ENCODE measurements at places on chromosomes 2 and 18.

DNA sequence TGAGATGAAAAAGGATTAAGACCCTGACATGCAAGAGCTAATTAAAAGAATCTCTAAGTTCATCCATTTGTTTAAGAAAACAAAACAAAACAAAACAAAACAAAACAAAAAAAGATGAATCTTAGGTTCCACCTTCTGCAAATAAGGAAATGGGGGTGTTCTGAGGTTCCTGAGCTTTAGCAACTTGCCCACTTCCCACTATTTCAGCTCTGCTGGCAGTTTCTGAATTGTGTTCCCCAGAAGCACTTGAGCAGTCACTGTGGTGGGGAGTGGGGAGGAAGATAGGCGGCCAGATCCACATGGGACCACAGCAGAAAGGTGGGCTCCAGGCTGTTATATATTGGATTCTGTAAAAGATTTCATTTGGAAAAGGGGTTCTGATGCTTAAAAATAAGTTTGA lies 20.3 kb downstream of the INO80C start:
- DNase-seq, result no peak

DNA sequence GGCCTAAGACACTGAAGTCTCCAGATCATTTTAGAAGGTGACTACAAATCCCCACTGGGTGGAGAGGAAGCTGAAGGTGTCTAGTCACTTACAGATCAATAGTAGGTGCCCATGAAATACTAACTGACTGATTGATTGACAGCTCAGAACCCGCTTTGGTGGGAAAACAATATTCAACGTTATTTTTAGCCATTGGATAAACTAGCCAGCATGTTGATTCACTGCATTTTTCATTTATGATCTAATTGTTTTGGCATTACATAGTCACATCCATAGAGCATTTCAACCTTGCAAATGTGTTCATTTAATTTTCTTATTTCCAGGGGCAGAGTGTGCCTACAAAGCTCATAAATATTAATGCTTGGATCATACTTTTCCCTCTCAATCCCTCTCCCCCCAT lies 162.3 kb downstream of the MREG start:
- no peak for DNase-seq

- DNase-seq, result no peak
These were observed 105.9 kb upstream of the AQP4 start for GRCh38 chr18:26971409-26971808.

- no peak for DNase-seq
These were observed 396.8 kb upstream of the UBE2E3 start for GRCh38 chr2:180583441-180584140.

DNA sequence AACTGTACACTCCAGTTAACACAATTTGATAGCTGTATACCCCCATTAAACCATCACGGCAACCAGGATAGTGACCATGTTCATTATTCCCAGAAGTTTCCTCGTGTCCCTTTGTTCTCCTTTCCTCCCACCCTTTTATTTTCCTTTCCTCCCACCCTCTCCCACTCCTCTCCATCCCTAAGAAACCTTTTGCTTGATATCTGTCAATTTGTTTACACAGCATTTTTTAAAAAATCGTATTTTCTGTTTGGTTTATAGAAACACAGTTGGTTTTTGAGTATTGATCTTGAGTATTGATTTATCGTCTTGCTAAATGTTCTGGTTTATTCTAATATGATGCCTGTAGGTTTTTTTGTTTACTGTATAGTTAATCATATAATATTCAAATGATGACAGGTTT lies 119.4 kb downstream of the PHLPP1 start:
- DNase-seq, result no peak
